ENCODE measurements at places on chromosomes 6 and 20.
A peak's percentile ranks its signal among the peaks of the same experiment; 100 is the strongest.

GRCh38 chr6:36616893-36617521 lies 22.8 kb downstream of the SRSF3 start:
- DNase-seq, result peak; percentile 52

DNA sequence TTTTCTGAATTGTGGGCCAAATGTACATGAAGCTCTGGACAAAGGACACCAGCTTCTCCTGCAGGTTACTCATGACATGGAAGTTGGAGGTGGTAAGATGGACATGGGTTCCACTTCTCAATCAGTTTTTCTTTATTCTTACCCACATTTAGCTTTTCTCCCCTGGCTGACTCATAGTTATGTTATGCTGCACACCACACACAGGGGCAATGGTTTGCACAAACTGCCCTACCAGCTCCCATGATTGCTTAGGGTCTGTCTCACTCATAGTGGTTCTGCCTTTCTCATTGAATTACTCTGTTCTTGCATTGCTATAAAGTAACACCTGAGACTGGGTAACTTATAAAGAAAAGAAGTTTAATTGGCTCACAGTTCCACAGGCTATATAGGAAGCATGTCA lies 4.5 kb upstream of the CD109 start:
- DNase-seq, result peak; percentile 26

- DNase-seq, result no peak
Measured at GRCh38 chr20:57231161-57231560, 35.3 kb downstream of the BMP7 start.

DNA sequence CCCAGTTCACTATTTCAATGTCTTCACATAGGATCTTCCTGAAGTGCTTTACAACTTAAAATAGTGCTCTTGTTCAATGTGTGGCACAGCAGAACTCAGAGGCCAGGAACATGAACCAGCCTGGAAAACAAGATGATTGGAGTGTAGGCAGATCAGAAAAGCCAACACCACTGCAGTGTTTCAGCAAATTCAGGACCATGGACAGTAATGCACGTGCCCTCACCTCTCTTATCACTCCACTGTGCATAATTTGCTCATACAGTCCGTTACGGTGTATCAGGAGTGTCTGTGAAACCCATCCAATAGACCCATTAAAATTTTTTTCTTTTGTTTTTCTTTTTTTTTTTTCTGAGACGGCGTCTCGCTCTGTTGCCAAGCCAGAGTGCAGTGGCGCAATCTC lies 27.6 kb upstream of the HACE1 start:
- peak; percentile 12 for DNase-seq

GRCh38 chr20:18984238-18985200 lies 170.9 kb downstream of the SCP2D1 start:
- no peak for DNase-seq

DNA sequence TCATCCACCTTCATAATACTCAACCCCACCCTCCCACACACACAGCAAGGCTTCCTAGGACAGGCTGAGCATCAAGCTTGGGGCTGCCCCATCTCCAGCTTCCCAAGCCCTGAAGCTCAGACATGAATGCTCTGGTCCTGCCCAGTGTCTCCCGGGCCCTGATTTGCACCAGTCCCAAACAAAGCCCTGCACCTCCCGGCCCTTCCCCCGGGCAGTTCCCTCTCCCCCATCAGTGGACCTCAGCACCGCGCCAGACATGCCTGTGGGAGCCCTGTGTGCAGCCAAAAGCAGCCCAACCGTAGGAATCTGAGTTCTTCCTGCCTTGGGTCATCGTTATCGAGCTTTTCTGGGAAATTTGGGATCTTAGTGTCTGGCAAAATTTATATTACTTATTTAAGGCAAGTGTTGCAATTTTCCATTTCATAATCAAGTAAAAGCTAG lies 63.5 kb downstream of the THBS2 start:
- peak; percentile 98 for DNase-seq

GRCh38 chr20:11051136-11051535 lies 377.3 kb upstream of the JAG1 start:
- no peak for DNase-seq

DNA sequence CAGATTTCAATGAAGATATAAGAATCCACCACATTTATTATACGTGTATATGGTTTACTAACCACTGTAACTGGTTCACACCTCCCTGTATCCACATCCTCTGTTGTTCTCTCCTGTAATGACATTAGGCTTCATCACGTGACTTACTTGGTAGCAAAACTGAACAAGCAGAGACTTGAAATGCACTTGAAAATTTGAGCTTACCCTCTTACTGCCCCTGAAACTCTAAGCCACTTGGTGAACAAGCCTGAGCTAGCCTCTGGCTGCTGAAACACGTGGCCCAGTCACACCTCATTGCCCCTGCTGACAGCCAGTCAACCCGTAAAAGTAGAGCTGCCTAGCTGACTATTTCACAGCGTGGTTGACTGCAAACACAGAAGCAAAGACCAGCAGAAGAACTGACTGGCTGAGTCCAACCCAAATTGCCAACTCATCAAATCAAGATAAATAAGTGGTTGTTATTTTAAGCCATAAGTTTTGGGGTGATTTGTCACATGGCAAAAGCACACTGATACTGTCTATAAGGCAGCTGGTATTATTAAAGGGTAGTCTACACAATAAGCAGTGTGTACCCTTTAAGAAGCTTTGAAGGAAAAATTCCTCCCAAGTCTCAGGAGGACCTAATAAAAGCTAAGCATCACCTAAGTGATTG lies 109.0 kb downstream of the RALGAPA2 start:
- no peak for DNase-seq

DNA sequence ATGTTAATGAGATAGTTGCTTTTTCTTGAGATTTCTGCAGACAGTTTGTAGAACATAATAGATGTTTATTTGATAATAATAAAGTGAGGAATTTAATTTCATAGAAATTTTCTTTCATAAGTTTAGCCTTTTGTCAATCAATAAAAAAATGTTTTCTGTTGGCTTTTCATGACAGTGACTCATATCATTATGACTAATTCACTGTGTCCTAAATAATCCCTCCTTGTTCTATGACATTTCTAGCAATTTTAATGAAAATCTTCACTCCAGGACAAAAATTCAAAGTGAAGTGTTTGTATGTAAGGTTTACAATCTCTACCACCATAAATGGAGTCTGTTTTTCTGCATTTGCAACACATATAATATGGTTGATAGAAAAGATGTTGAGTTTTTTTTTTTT lies 109.9 kb downstream of the UTRN start:
- no peak for DNase-seq

DNA sequence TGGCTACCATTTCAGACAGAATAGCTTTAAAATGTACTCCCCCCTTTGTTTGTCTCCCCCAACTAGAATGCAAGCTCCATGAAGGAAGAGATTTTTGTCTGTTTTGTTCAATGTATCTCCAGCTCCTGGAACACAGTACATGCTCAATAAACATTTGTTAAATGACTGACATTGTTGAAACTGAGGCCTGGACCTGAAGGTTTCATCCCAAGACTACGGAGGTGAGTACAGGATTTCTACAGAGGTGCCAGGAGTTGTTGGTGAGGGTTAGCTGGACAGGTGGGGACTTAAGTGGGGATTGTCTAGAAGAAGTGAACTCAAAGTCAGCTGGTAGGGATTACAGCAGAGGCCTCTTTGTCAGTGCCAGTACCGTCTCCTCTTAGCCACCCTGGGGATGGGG lies 19.4 kb downstream of the VEGFA start:
- DNase-seq, result no peak

DNA sequence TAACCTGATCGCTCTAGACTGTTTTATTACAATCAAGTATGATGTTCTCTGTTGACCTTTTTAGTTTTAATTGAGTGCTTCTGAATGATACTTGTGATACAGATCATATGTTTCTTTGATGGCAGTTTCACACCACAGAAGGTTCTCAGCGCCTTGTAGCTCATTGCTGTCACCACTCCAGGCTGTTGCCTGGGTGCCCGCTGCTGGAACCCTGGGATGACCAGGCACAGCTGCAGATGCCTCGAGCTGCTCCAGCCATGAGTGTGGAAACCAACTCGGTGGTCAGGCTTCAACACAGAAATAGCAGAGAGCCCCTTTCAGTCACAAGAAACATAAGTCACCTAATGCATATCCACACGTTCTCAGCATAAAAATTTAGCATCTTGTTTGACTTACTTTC lies 112.7 kb downstream of the RPP40 start:
- DNase-seq, result no peak

GRCh38 chr6:170456886-170457698 lies 96.0 kb downstream of the PSMB1 start:
- no peak for DNase-seq

DNA sequence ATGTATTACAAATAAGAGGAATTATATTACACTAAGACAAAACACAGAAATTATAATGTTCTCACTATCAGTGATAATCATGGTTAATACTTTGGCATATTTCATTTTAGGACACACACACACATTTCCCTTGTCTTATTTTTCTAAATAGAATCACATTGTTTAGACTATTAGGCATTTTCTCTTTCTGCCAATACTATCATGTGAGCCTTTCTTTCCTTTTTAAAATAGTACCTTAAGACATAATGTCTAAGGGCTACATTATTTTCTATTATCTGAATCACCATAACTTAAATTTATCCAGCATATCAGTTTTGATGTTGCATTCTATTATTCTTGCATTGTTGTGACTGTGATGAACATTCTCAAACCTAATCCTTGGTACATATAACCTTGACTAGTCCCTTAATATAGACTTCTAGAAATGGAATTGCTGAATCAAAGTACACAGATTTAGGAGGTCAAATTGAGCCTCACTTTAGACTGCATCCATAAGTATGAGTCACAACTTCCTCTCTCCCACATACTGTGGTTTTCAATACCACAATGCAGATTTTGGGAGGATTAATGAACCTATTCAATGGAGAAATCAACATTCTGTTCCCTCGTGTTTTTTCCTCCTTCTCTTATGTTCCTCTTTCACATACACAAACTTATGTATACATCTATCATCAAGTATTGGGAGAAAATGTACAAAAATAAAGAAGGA lies 212.6 kb downstream of the MOXD1 start:
- peak; percentile 92 for DNase-seq

GRCh38 chr6:157634546-157634945 lies 188.5 kb upstream of the SNX9 start:
- DNase-seq, result no peak

DNA sequence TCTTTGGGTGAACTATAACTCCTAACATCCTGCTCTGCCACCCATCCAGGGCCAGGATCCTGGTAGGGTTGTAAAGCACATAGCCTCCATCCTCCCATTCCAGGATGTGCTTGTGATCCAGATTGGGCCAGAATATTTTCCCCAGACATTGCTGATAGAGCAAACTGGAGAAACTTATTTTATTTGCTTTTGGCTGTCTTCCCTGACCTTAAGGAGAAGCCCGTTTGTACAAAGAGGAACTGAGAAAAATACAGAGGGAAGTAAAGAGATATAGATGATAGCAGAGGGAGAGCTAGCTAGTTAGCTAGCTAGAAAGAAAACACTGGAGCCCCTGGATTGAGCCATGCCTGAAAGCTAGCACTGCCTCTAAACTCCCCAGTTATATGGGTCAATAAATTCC lies 9.0 kb upstream of the HDAC2 start:
- DNase-seq, result no peak

DNA sequence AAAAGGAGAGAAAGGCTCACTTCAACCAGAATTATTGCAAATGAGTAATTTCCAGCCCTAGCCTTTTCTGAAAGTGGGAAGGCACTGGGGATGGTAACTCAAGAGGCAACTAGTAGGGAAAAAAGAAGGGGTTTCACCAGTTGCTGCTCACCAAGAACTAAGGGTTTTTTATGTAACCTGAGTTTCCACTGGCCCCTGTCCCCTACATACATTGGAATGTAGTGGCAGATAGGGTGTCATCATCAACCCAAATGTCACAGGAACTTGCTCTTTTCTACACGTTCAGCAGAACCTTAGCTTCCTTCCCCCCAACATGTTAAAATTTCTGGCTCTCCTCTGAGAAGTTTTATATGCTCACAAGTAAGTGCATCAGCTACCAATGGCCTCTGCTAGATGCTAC lies 38.2 kb upstream of the PKHD1 start:
- no peak for DNase-seq

DNA sequence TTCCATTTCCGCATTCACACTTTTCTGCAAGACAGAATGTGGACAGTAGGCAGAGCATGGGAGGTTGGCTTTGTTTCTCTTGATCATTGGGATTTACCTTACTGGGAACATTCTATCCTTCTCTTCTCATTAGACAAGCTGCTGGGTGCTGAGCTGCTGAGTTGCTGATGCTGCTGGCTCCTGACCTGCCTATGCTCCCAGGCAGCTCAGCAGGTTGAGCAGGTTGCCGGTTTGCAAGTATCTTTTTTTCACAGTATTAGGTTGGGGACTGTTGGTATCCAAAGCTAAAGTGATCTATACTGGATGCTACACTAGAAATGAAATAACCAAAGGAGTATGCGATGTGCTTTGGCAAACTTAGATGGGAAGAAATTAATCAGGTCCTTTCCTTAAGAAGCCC lies 23.7 kb upstream of the ADGRF4 start:
- no peak for DNase-seq

- no peak for DNase-seq
Measured at GRCh38 chr20:5369629-5370028, 52.9 kb upstream of the PROKR2 start.

GRCh38 chr6:4125500-4125899 lies 9.9 kb downstream of the ECI2 start:
- peak; percentile 37 for DNase-seq

DNA sequence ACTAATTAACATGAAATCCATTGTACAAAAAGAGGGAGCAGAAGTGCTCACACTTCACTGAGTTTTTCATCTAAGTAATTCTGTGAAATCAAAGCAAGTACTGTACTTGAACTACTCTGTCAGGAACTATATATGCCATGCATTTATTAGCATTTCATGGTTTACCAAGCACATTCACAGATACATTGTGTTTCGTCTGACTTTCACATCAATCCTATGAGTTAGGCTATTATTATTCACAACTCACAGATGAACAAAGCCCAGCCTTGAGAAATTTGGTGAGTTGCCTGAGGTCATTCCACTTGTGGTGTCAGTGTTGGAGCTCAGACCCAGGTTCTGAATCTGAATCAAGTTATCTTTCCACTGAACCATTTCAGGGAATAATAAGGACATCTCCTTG lies 33.7 kb upstream of the TENT5A start:
- no peak for DNase-seq

Data from astrocyte (in vitro differentiated cells and primary cell).